ENCODE measurements at places on chromosomes 2 and 18. TPM values are rescaled to one million over a fixed set of nuclear protein-coding genes. Genes with fewer than 3 reads are reported as not detected.

The ITGA6 gene
- total RNA-seq: 0.24 TPM

The ITPRIPL1 gene
- total RNA-seq: 8.1 TPM

The MDH1B gene
- total RNA-seq: 0.37 TPM

The REG1B gene
- not detected for total RNA-seq

- no peak for DNase-seq
Measured at GRCh38 chr2:52881606-52882005, 886.0 kb upstream of the CHAC2 start.

- no peak for DNase-seq
Measured at GRCh38 chr2:19835781-19836281, 66.0 kb downstream of the TTC32 start.

- no peak for DNase-seq
Measured at GRCh38 chr2:43274055-43274454, 47.6 kb upstream of the ZFP36L2 start.

- DNase-seq: peak; percentile 36
Measured at GRCh38 chr2:136383167-136383566, 265.2 kb upstream of the CXCR4 start.

DNA sequence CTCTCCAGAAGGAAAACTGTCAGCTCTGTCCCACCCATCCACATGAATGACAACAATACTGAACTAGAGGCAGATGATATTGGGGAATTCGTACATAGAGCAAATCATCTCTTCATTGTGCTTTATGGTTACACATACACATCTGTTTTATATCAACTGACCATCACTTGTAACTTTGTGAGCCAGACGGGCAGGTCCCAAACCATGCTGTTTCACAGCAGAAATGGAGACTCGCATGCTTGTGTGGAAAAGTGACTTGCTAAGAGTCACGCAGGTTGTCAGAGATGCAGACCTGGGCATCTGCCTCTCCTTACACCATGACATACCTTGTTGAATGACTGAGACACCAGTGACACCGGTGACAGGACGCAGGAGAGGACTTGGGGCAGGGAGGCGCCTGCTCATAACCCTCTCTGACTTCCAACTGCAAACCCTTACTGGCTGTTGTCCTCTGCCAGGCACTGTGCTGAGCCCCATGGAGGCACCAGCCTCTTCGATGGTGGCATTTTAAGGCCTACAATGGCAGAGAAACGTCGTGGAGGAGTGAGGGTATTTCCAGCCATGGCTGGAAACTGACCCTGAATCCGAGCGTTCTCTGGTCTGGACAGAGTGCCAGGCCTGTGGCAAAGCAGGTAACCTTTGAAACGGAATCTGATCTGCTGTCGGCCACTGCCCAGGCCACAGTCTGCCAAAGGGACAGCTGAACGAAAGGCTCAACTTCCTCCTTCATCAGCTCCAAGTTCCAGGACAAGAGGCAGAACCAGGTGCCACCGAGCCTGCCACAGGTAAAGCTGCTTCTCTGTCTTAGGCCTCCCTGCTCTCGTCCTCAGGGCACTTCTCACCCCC, 26.9 kb upstream of the ROCK2 start:
- no peak for DNase-seq

- no peak for DNase-seq
Measured at GRCh38 chr2:3242747-3243369, 134.8 kb downstream of the EIPR1 start.

DNA sequence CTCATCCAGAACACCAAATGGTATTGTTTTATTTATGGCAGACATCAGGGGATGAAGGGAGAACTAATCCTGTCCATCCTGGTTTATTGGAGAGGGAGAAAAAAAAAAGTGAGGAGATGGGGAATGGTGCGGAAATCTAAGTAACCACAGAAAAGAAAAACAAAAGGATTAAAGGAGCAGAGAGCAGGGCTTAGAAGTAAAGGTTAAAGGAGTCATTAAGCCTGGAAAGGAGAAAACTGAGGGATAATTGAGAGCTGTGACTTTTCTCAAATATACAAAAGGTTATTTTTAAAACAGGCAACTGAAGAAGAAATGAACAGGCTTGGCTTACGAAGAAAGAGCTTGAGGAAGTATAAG, 127.2 kb upstream of the PPP1CB start:
- no peak for DNase-seq

DNA sequence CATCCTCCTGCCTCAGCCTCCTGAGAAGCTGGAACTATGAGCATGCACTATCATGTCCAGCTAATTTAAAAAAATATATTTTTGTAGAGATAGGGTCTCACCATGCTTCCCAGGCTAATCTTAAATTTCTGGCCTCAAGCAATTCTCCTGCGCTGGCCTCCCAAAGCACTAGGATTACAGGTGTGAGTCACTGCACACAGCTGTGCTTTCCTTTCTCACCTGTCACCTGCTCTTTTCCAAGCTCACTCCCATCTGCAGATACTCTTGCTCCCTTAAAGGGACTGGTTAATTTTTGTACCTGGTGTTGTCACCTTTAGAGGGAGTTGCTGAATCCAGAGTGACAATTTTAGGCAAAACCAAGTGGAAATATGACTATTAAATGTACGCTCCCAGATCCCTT, 178.2 kb downstream of the LOXHD1 start:
- no peak for DNase-seq

DNA sequence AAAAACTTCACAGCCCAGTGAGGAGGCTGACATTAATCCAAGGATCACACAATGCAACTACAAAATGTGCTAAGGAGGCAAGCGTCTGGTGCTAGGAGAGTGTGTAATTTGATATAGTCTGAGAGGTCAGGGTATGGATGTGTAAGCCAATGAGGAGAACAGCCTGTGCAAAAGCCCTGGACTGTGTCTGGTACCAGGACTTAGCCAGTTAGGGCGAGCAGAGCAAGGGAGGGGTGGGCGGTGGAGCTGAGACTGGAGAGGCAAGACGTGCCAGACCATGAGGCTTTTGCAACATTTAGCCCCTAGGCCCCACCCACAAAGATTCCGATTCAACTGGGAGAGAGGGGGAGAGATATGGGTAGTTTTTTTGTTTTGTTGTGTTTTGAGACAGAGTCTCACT, 33.5 kb upstream of the SPRED2 start:
- no peak for DNase-seq

GRCh38 chr2:190459881-190460280, 51.7 kb downstream of the MFSD6 start:
- no peak for DNase-seq

All from OCI-LY7 (cell line).